Gastrocnemius medialis (tissue), 4 donors: ENCODE measurements at places on chromosomes 7 and 10. TPM values are rescaled to one million over a fixed set of nuclear protein-coding genes. Genes with fewer than 3 reads are reported as not detected.

- no peak for DNase-seq
Measured at GRCh38 chr10:79229071-79229541, 118.2 kb upstream of the PPIF start.

DNA sequence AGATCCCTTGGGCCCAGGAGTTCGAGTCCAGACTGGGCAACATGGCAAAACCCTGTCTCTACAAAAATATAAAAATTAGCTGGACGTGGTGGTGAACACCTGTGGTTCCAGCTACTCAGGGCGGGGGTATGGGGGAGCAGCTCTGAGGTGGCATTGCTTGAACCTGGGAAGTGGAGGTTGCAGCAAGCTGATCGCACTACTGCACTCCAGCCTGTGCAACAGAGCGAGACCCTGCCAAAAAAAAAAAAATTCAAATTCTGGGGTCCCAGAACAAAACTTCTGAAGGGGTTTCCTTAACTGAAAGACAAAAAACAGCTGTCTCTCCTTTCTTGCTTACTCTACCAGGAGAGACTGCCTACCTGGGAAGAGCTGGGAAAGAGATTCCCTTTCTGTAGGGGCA, 27.0 kb downstream of the DNMBP start:
- no peak for DNase-seq

DNA sequence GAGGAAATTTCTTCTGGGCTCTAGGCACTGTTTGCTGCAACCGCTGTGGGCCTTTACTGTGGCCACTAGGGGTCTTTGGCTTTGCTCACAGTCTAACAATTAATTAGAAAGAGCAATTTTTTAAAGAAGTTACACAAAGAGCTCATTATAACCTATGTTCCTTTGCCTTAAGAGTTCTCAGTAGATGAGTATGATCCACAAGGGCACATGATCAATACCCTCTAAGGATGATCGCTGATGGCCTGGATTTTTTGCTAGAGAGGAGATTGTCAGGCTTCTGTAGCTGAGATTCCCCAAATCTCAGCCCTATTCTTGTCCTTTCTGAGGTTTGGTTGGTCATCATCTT, 80.8 kb upstream of the RHOBTB1 start:
- DNase-seq, result no peak

DNA sequence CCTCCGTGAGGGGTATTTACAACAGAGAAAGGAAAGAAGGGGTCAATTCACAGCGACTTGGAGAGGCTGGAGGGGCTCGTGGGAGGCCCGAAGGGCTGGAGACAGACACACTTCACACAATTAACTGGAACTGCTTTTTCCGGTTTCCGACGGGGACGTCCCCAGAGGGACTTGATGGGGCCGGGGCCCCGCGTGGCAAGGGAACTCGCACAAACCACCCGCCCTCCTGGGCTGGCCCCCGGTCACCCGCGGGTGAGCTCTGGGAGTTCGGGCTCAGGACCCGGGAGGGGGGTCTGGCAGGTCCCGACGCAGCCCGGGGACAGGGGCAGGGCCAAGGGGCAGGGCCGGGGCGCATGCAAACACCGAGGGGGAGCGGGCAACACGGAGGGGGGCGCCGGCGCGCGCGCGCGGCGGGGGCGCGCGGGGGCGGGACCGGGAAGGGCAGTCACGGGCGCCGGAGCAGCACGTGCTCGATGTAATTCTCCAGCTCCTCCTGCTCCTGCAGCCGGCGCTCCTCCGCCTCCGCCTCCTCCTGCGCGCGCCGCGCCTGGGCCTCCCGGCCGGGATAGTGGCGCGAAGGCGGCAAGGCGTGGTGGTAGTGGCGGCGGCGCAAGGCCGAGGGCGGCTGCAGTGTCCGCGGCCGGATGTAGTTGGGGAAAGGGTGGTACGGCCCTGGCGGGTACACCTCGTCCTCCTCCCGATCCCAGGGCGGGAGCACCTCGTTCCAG, 2.7 kb downstream of the VGF start:
- no peak for DNase-seq

DNA sequence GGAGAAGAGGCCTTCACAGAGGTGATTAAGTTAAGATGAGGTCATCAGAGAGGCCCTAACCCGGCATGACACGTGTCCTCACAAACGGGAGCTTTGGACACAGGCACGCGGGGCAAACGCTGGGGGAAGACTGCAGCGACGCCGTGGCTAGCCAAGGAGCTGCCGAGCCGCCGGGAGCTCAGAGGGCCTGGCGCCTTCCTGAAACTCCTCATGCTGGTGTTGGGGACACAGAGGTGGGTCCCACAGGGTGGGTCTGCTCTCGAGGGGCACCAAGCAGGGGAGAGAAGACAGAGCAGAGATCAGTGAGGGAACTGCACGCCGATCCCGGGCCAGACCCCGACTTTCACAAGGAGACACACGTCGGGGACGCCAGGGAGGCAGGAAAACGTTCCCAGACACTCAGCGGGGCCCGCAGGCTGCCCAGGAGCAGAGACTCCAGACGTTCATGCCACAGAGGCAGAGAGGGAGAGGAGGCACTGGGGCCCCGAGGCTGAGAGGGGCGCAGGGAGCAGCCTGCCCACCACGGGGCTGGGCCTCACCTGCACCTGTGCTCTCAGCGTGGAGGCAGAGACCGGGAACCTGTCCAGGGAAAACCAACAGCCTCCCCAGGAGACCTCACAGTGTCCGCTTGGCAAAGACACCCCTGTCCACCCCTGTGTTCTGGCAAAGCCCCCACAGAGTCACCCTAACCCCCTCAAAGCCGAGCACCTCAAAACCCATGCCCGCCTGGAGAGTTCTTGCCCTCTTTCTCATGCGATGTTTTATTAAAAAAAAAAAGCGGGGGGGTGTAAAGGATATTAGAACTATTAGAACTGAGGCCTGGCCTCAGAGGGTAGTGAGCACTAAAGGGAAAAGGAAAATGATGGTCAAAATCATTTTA, 103.8 kb downstream of the PDGFA start:
- no peak for DNase-seq

DNA sequence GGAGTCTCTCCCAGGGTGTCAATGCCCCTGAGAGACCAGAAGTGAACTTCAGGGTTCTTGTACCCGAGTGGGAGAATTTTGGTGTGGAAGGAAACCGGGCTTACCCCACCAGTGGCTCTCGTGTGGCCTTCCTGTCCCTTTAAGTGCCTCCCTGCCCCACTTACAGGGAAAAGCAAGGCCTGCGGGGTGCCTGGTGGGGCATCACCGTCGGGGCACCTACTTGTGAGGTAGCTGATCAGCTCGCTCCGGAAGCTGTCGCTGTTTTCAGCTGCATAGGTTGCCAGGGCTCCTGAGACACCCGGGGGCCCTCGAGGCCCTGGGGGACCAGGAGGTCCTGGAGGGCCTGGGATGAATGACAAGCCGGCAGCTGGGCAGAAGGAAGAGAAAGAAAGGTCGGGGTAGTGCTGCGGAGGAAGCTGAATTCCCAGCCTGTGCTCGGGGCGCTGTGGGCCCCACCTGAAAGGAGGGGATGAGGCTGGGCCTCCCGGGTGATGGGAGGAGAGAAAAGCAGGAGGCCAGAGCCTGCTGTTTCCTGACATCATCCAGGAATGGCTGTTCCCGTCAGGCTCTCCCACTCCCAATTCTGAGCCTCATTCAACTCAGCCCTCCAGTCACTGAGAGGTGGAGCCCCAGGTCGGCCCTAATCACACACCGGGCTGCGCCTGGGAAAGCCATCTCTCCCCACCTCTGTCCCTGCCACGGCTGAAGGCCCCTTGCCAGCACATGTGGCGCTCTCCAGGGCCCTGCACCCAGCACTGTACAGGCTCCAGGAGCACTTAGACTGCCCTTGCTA, 51.1 kb downstream of the COL17A1 start:
- DNase-seq, result no peak

- DNase-seq, result no peak
Measured at GRCh38 chr10:124041675-124042445, 51.5 kb downstream of the CHST15 start.

GRCh38 chr7:2520131-2520760, 672 bp downstream of the LFNG start:
- no peak for DNase-seq

GRCh38 chr10:3825862-3826351, 40.9 kb upstream of the KLF6 start:
- DNase-seq, result peak; percentile 83

DNA sequence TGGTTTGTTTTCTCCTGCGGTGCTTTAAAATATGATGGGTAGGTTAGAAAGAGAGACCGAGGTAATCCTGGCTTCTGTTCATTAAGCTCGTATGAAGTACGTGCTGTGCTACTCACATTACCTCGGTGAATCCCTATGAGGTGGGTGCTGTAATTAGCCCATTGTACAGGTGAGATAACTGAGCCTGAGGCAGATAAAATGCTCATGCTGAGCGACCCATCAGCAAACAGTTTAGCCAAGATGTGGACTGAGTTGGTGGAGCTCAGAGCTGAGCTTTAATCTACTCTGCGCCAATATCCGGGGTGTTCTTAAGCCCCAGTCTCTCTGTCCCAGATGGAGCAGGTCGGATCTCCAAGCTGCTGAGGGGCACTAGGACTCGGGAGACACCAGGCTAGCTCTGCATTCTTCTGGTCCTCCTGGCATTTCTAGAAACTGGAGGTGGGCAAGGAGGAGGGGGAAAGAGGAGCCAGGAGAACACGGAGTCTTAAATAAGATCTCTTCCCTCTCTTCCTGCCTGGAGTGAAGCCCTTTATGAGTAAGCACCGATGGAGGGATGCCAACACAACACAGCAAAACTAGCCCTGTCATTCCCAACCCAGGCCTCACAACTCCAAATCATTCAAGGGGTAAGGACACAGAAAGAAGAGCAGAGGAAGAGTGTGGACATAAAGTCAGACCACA, 458.5 kb downstream of the KCNMA1 start:
- DNase-seq, result peak; percentile 89

DNA sequence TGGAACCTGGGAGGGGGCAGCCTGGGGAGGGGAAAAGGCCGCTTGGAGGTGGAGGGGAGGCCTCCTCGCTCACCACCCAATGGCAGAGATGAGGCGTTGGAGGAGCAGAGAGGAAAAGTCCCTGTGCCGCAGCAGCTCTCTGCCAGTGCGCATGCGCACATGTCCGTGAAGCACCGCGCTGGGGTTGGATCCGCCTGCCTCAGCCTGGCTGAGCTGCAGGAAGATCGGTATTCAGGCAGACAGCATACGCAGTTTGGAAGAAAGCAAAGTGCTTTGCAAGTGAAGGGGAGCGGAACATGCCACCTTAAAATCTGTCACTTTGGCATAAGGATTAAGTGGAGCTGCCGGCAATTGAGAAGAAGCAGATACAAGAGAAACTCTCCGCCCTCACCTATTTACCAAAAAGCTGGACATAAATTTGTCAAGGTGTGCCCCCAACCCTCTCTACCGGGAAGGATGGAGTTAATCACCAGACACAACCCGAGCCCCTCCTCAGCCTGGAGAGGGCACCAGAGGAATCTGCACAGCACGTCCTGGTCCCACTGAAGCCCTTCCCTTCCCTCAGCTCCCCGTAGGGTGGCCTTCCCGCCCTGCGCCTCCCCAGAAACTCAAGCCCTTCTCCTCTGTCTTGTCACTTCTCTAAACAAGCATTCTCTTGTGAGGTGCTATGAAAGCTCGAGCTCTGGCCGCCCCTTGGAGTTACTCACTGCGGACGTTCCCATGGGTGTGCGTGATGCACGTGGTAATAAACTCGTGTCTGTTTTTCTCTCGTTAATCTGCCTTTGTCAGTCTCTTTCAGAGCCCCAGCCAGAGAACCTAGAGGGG, 32.2 kb upstream of the TMEM72 start:
- DNase-seq, result peak; percentile 75

DNA sequence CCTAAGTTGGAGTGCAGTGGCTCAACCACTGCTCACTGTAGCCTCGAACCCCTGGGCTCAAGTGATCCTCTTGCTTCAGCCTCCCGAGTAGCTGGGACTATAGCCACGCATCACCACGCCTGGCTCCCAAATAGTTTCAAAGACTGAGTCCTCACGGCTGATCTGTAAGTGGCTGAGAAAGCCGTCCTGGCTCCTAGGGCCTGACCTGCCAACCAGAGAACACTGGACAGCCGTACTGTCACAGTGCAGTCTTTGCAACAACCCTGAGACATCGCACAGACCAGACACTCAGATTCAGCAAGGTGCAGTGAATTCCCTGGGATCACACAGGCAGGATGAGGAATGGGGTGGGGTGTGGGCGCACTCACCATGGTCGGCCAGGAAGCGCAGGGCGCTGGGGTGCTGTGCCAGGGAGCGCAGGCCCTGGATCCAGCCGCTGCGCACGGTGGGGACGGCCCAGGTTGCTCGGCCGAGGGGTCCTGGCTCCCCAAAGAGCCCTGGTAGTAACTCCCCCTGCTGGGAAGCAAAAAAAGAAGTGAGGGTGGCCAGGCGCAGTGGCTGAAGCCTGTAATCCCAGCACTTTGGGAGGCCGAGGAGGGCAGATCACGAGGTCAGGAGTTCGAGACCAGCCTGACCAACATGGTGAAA, 10.7 kb downstream of the BRAT1 start:
- no peak for DNase-seq

DNA sequence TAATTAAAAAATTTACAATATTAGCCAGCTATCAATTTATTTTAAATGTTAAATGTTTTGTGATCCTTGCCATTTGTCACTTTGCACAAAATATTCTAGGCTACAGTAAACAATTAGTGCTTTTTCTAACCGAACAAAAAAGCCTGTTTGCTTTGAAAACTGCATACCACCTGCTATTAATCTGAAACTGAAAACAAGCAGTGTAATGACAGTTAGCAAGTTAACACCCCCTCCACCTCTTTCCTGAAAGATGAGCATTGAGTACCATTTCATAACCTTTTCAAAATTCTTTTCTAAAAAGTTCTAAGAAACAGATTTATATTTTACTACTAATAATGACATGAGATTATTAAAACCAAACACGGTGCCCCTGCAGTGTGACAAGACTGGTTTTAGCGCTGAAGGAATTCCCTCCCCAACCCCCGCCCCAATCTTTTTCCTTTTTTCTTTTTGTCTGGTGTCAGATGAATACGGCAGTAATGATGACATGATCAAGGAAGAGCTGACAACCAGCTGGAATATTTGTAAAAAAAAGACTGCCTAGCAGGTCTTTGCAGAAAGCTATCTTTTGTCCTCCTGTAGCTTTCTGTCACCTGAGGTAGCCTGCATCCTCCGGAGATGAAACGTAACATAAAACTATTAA, 175.6 kb downstream of the CHCHD3 start:
- no peak for DNase-seq

- DNase-seq, result no peak
Measured at GRCh38 chr7:151442776-151443496, 3.0 kb upstream of the CRYGN start.

GRCh38 chr10:97549587-97550322, 22.8 kb upstream of the ANKRD2 start:
- peak; percentile 70 for DNase-seq

DNA sequence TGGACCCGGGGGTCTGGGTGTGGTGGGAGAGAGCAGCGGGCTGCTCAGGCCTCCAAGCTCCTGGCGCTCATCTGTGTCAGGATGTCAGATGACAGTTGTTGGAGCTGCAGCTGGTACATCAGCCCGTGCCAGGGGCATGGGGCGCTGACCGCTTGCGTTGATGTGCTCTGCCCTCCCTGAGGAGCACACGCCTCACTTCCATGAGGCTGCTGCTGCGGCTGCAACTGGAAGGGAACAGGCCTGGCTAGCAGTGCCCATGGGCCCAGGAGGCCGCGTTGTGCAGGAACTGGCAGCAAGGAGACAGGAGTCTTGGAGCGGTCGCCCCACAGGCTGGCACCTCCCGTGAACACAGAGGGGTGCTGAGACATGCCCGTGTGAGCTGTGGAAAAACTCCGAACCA, 361.3 kb upstream of the MKI67 start:
- DNase-seq, result no peak

Gene HEPACAM2
- total RNA-seq, result not detected

Gene SGCE
- 6.8 TPM for total RNA-seq

Gene STX1A
- total RNA-seq, result 1.6 TPM

Gene CACNB2
- 1.5 TPM for total RNA-seq

Gene CCDC146
- total RNA-seq, result 1.4 TPM

Gene ZP3
- total RNA-seq, result not detected

Gene PDE6C
- total RNA-seq, result not detected

Gene JCAD
- 6.0 TPM for total RNA-seq

Gene CPVL
- total RNA-seq, result 11.8 TPM

Gene ASB10
- total RNA-seq, result 24.8 TPM

Gene TMEM176A
- total RNA-seq, result 5.2 TPM

Gene ZPBP
- not detected for total RNA-seq
